ENCODE measurements at places on chromosomes 3 and 15. TPM values are rescaled to one million over a fixed set of nuclear protein-coding genes. Genes with fewer than 3 reads are reported as not detected.

- DNase-seq = peak; percentile 8
Observed at GRCh38 chr3:15899388-15899787, 101.6 kb upstream of the ANKRD28 start.

DNA sequence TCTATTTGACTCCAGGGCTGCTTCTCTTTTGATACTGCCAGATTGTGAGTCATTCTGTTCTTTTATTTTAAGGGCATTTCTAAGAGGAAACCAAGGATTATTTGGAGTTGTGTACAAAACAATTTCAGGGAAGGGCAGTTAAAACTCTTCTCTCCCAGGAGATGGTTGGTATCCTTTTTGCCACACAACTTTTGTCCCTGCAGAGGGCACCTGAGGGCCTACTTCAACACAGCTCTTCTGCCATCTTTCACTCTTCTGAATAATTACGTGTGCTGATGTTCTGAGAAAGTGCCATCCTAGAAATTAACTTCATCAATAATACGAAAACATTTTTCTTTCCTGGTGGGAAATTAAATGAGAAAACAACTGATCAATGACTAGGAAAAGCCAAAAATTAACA lies 75.7 kb upstream of the GADL1 start:
- DNase-seq = peak; percentile 20

DNA sequence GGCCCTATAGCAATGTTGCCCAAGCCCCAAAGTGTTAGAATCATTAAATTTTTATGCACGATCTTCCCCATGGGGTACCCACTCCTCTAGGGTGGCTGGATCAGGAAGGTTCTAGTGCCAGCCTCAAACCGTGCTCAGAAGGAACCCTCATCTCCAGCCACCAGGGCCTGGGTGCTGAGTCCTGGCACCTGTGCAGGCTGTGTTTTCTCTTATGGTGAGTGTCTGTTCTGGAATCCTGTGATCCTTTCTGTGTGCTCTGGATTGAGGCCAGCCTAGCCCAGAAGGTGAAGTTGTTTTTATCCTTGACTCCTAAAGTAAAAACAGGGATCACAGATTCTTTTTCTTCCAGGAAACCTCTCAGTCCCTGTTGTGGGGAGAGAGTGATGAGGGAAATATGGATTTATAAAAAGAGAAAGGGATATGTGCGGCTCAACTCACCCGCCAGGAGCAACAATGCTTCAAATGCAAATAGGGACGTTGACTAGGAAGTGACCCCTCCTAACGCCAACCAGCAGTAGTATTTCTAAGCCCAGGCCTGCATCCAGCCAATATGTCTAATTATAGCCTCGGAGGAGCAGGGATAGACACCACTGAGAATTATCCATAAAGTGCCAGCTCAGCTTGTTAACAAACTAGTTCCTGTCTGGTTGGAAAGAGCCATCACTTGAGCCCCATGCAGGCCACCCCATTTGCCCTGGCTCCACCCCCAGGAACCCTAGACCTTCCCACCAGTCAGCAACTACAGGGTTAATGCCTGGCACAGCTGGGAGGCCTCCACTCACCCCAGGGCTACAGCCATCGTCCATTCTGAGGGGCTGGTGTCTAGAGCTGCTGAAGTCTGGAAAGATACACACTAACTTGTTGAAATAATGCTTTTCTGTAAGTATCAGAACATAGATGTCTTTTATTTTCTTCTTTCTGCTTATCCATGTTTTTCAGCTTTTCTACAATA lies 513.5 kb upstream of the PROK2 start:
- DNase-seq = no peak

DNA sequence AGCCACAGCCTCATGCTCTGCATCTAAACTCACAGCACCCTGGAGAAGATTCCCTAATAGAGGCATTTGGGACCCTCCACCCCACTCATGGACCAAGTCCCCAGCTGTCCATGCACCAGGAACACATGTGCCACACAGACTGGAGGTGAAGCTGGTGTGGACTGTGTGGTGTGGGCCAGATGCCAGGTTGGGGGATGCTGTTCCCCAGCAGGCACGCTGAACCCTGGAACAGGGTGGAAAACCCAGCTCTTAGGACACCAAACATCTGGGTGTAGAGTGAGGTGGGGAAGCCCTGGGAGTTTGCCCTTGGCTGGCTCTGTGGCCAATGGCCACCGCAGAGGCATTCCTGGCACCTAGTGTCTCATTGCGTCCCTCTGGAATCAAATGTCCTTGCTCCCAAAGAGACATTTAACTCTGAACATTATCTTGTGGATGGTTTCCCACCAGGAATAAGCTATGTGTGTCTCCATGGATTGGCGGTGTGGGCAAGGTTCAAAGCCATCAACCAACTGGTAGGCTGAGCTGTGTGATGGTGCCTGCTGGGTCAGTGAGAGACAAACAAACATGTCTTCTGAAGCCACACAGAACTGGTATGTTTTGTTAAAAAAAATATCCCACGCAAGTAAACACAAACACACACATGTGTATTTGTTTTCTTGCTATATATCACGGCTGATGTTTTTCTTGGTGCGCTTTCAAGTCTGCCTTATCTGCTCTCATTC lies 65.0 kb downstream of the EXOG start:
- DNase-seq = no peak

DNA sequence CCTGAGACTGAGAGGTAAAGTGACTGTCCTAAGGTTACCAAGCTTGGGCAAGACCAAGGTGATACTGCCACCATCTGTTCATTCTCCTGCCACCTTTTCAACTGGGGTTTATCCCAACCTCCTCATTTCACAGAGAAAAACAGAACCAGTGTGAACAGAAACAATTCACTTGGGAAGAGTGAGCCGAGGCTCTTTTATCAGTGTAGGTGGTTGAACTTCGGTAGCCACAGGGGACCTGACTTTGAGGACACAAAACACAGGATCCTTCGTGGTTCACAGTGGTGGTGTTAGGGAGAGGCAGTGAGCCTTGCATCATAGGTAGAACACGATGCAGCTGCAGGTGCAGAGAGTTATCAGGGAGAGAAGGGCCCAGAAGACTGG lies 72.8 kb upstream of the ICE2 start:
- peak; percentile 5 for DNase-seq

- no peak for DNase-seq
Observed at GRCh38 chr15:31359702-31360111, 33.1 kb downstream of the KLF13 start.

- DNase-seq = no peak
Observed at GRCh38 chr15:50066666-50067065, 52.4 kb downstream of the ATP8B4 start.

- DNase-seq = no peak
Observed at GRCh38 chr15:79956354-79956939, 14.5 kb downstream of the BCL2A1 start.

GRCh38 chr3:99871231-99872045 lies 53.8 kb downstream of the CMSS1 start:
- DNase-seq = no peak

GRCh38 chr3:62027796-62028195 lies 345.6 kb downstream of the FEZF2 start:
- DNase-seq = no peak

DNA sequence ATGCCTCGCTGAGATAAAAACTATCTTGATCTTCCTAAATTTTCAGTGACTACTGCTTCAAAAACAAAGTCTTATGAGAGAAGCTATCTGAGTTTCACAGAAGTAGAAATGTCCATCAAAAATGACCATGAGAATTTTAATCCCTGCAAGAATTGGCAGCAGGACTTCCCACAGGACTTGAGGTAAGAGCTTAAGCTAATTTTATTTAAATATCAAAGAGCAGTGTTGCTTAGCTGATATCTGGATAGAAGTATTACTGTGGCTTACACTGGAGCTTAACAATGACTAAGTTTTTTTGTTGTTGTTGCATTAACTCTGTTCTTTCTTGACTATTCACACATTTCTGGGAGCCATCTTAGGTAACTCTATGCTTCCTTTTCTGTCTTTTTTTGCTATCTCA lies 60.8 kb upstream of the EPHA3 start:
- DNase-seq = no peak

DNA sequence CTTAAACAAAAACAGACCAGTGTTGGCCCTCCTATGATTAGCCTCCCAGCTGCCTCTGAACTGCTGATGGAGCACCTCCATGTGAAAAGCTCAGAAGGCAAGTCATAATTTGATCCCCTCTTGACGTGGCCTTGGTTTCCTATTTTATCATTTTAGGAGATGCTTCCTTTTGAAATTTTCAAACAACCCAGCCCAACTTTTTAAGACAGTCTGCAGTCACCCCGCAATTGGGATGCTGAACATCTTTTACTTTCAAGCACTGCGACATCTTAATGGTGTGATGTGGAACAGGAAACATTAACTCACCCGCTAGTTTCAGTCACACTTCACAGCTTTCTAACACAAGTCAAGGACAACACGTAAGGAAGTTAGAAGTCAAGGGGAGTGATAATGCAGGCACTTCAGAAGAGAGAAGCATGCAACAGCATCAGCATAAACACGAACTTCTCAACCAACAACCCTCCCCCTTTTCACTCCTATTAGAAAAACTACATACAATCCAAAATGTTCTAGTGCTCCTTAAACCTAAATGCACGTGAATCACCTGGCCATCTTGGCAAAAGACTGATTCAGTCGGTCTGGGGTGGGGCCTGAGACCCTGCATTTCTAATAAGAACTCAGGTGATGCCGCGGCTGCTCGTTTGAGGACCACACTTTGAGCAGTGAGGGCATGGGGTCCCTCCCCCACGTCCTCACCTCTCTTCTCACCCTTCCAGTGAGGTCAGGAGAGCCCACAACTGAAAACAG lies 161.5 kb downstream of the FOXP1 start:
- DNase-seq = no peak

IQSEC1 gene
- total RNA-seq = 16.0 TPM

FEZF2 gene
- not detected for total RNA-seq

VIPR1 gene
- 21.3 TPM for total RNA-seq

All from mammary epithelial cell (primary cell).